ENCODE measurements at places on chromosomes 11 and 22.

DNA sequence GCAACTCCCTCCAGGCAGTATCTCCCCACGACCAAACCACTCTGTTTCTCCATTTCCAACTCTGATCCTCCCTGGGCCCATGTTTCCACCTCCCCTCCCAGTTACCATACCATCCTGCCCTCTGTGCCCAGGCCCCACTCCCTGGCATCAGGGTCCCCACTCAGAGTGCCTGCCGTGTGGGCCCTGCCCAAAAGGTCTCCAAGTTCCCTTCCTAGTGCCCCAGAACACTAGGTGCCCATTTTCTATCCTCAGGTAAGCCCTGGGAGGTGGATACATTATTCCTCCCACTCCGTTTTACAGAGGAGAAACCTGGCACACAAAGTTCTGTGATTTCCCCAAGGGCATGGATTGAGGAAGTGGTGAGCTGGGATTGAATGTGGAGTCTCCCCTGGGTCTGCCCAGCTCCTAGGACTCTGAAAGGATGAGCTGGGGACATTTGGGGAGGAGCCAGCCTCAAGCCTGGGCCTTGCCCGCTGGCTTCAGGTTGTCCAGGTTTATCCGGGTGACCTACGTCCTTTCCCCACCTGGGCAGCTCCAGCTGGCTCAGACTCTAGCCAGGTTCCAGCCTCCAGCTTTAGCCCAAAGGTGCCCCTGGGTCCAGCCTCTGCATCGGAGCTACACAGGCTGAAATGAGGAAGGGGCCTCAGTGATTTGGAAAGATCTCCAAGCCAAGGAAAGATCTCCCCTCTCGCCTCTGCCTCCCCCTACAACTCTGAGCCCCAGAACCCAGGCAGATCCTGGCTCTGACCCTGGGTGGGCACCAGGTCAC lies 2.2 kb upstream of the GSTT4 start:
- DNase-seq = no peak

DNA sequence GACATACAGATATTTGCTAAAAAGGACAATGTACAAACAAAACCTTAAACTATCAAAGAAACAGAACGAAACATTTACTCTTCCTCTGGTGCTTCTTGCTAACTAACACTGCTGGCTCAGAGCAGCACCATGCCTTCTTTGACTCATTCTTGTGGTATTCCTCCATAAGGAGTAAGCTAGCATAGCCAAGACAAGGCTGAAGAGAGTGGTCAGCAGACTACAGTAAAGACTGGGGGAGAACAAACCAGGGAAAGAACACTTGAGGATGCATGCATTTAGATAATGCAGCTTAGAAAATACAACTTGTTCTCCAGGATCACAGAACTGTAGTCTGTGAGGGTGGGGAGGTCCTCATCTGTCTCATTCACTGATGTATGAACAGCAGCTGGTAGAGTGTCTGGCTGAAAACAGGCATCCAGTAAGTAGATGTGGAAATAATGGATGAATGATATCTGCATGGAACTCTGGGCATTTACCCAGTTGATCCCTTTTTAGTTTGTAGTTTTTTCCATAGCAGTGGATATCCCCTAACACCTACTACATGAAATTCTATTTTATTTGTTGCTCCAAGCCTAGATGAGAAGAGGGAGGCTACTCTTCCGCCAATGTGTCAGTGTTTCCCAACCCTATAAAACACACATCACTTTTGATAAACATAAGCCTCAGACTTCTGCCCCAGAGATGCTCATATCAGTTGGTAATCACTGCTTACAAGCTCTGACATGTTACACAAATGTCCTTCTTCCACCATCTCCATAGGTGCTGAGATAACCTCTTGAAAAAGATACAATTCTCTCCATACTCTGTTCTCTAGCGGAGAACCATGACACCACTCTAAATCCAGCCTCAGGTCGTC lies 7.3 kb downstream of the SNX19 start:
- DNase-seq = peak; percentile 76

DNA sequence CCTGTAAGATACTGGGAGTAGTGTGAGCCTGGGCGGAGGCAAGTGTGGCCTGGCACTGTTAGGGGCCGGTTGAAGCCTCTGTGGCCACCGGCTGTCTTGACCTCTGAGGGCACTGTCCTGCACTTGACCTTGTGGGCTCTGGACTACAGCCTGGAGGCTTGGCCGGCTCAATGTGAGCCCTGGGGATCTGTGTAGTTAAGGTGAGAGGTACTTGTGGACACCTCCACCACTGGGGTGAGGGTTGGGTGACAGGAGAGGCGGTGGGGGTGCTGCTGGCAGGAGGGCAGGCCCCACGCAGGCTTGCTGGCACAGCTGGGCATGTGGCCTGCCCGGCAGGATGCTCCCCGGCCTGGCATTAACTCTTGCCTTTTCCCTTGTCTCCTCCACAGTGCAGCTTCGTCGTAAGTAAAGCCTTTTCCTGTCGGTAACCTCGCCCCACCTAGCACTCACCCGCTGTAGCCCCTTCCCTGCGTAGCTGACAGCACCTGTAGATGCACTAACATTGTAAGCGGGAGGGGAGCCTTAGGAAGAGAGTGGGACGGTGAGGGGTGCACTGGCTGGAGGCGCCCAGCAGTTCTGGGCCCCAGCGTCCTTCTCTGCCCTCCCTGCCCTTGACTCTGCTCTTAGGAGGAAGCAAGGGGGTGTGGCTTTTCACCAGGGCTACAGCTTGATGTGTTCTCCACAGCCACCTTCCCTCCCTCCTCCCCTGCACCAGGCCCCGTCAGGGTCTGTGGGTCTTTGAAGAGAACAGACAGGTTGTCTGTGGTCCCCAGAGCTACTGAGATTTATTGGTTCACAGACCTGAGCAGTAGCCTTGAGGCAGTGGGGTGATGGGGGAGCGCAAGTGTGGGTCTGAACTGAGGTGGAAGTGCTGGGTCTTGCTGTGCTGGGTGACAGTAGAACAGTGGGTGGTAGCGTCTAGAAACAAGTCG lies 17.6 kb downstream of the INCENP start:
- no peak for DNase-seq

GRCh38 chr11:8717876-8718753 lies 35.5 kb downstream of the RPL27A start:
- peak; percentile 96 for DNase-seq

DNA sequence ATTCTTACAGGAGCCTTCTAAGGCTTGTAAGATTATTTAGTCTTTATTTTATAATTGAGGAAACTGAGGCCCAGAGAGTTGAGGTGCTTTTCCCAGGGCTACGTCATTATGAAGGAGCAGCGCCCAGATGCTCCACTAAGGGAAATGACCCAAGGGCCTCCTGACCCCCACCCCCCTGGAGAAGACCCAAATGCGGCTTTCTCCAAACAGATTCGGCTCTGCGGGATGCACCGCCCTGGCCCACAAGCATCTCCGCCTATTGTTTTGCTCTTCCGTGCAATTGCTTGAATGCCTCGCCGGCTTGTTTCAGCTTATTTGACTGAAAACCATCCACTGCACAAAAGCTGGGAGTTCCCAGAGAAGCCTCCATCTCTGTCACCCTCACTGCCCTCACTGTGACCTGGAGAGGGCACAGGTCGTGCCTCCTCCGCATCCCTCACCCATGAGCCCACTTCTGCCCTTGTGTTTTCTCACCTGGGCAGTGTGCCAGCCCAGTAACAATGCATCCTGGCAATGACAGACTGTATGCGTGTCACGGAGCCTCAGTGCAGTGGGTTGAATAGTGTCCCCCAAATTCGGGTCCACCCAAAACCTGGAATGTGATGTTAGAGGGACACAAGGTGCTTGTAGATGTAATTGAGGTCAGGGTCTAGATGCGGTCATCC lies 790.2 kb downstream of the TBC1D22A start:
- no peak for DNase-seq

DNA sequence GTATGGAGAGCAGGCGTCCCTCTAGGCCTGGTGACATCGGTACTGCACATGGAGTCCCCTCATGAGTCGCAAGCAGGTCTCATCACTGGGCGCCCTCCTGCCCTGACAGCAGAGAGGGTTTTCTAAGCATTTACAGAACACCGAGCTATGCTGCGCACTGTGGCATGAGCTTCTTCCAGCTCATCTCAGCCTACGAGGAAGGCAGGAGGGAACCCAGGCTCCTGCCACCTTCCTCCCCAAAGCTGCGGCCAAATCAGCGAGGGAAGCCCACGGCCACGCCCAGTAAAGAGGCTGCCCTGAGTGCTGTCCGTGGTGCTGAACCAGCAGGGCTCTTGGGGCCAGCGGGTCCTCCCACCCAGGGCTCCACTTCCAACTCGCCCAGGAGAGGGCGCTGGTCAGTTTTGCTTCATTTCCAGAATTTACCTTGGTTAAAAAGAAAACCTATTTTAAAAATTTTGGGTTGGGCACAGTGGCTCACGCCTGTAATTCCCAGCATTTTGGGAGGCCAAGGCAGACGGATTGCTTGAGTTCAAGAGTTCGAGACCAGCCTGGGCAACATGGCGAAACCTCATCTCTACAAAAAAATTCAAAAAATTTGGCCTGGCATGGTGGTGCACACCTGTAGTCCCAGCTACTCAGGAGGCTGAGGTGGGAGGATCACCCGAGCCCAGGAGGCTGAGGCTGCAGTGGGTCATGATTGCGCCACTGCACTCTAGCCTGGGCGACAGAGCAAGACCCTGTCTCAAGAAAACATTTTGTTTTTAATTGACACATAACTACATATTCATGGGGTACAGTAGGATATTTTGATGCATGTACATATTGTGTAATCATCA lies 34.2 kb downstream of the PHF21B start:
- peak; percentile 81 for DNase-seq

- no peak for DNase-seq
These were observed 35.4 kb downstream of the NAGA start for GRCh38 chr22:42035256-42035655.

DNA sequence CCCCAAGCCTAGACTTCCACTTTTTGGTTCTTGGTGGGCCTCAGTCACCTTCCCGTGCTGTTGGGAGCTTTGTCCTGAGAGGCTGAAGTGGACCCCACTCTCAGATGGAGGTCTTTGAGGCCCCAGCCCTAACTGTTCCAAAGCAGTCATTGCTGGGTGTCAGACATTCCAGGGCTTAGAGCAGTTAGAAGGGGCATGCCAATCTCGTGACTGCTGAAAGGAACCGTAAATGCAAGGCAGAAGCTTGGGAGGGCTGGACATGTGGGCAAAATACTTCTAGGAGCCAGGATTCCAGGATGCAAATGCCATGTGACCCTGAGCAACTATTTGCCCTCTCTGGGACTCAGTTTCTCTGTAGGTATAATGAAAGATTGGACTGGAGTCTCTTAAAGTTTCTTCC lies 118.8 kb upstream of the CRYBB3 start:
- DNase-seq = no peak

GRCh38 chr11:76810151-76810853 lies 27.1 kb downstream of the TSKU start:
- DNase-seq = peak; percentile 28

- DNase-seq = no peak
These were observed 416.1 kb downstream of the MN1 start for GRCh38 chr22:27385261-27385998.

DNA sequence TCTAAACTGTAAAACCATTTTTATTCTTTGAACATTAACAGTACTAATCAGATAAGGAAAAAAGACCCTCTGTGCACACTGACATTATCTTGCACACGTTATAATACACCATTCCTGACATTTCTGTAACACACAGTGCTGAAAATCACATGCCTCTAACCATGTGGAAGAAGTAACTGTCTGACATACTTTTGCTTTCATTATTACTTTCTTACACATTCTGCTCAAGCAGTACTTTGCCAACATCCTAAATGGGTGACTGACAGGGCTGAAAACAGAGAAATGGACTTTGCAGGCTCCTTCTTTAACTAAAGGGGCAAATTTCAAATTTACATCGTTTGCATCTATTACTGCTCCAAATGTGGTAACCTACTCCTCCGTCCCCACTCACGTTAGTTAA lies 22.8 kb upstream of the TP53AIP1 start:
- no peak for DNase-seq

- DNase-seq = no peak
These were observed 32.9 kb upstream of the SYT13 start for GRCh38 chr11:45319077-45319476.

GRCh38 chr22:48496226-48496845 lies 1331.3 kb downstream of the BRD1 start:
- DNase-seq = no peak

DNA sequence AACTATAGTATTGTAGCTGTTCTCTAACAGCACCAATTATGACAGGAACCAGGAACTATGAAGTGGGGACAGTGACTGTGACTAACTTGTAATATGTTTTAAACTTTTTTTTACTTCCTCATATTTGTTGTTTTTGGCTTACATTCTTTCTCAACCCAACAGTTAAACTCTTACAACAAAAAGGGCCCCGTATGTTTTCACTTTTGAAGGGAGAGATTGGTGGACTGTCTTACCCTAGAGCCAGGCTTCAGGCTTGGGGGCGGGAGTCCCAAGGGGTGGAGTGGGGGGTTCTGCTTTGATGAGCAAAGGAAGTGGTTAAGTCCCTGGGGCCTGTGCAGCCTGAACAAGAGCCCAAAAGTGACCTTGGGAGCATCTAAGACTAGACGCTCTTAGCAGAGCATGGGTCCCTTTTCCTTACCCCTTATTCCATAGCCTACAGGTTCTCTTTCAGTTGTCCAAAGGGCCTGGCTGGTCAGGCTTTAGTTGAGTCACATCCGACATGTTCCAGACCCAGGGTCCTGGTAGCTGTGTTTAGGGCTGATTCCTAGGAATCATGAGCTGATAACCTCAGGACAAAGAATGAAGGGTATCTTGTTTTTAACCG lies 38.8 kb downstream of the STIM1 start:
- DNase-seq = peak; percentile 59

DNA sequence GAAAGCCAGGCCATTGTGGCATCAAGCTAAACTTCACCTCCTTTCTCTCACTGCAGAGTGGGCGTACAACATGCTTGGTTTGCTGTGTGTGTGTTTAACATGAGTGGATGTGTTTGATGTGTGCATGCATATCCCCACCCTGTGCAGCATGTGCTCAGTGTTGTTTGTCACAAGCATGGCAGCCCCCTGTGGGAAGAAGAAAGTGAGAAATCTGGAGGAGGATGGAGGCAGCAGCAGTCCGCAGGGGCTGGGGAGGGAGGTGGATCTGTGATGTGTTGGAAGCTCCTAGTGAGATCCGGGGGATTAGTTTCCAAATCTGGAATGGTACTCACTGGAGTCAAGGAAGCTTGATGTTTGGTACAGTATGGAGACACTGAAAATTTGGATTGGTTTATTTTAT lies 24.1 kb upstream of the CCDC134 start:
- DNase-seq = no peak

DNA sequence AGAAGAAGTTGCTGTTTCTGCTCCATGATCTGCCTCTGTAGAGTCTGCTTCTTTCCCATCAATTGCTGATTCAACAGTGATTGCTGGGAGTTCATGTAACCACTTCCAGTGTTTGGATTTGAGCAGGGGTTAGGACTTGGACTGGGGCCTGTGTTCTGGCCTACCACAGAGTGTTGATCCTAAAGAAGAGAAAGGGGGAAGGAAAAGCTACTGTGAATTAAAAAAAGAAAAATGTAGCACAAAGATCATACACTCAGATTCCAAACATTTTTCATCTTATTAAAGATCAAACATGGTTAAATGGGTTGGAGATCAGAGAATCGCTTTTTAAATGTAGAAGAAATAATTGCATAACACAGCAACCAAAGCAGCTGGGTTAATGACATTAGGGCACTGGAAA lies 67.6 kb upstream of the MTMR2 start:
- peak; percentile 67 for DNase-seq

- DNase-seq = no peak
These were observed 891 bp downstream of the SAMM50 start for GRCh38 chr22:43955883-43956782.
